ENCODE measurements at places on chromosomes 6 and 20.

DNA sequence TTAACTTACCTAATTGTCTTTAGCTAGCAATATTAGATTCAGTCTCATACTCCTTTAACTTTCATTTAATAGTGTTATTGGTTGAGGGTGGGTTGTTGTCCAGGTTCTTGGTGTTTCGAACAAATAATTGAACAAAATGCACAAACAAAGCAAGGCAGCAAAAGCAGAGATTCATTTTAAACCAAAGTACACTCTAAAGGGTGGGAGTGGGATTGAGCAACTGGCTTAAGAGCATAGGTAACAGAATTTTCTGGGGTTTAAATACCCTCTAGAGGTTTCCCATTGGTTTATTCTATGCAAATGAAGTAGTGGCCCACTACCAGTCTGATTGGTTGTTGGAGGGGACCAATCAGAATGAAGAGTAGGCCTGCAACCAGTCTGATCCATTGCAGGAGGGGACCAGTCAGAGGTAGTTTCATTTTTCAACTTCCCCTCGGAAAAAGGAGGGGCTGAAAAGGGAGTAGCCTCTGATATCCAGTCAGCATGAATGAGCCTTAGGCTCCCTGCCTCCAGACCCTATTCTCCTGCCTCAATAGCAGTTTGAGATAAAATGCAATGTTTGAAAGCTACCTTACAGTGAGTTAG is 26.3 kb upstream of the RAB23 start:
- no peak for DNase-seq

- DNase-seq = no peak
These were observed 758.7 kb upstream of the MAN1A1 start for GRCh38 chr6:120108061-120108795.

DNA sequence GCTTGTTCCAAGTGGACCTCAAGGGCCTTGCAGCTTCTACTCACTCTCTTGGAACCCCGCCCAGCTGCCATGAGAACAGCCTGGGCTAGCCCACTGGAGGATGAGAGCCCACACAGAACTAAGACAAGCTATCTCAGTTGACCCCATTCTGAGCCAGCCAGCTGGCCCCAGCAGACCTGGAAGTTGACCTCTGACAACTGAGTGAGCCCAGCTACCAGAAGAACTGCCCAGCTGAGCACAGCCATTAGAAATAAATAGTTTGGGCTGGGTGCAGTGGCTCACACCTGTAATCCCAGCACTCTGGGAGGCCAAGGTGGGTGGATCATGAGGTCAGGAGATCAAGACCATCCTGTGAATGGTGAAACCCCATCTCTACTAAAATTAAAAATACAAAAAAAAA is 37.1 kb downstream of the SNX5 start:
- DNase-seq = no peak

GRCh38 chr6:157513004-157513603 is 132.1 kb downstream of the ZDHHC14 start:
- peak; percentile 56 for DNase-seq

DNA sequence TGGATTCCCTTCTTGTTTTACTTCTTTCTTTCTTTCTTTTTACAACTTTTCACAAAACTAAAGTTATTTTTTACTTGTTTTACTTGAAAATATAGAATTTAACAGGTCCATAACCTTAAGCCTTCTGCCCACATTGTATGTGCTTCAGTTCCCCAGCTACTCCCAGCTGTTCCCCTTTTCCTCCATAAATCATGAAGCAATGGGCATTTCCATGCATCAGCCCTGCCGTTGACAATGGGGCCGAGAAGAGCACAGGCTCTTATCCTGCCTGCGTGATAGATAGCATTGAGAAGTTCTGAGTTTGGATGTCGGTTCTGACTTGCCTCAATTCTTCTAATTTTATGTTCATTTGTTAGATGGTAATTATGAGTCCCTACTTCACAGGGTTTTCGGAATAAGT is 583.8 kb downstream of the CDH26 start:
- DNase-seq = no peak

DNA sequence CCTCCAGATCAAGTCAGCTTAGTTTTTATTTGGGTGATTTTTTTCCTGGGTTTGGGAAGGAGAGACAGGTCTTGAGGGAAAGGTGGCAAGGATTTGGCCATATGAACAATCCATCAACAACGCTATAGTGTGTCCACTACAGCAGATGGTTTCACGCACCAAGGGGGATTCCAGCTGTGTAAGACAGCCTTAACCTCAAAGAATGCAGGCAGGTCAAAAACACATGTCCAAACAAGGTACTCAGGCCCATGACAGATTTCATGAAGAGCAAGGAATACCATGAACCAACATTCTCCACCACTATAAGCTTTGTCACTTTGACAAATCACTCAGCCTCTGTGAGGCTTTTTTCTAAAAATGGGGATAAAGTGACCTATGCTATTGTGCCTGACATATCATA is 2.0 kb downstream of the AIF1 start:
- DNase-seq = no peak
